Suprapubic skin (tissue), 4 donors: ENCODE measurements at places on chromosomes 5 and 9.

- DNase-seq = no peak
Measured at GRCh38 chr9:122008559-122008958, 84.5 kb downstream of the TTLL11 start.

DNA sequence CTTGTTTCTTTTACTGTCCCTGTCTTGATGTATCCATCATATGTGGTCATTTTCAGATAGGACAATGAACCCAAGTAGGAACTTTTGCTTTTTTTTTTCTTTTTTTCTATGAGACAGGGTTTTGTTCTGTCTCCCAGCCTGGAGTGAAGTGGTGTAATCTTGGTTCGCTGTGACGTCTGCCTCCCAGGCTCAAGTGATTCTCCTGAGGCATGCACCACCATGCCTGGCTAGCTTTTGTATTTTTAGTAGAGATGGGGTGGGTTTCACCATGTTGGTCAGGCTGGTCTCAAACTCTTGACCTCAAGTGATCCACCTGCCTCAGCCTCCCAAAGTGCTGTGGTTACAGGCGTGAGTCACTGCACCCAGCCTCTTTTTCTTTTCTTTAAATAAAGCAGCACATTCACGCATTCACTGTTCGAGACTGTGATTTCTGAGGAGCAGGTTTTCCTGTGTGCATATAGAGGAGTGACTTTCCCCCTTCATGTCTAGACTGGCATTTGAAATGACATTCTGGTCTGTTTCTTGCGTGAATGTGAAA, 448.5 kb downstream of the KDM4C start:
- DNase-seq = no peak

GRCh38 chr5:151205411-151205810, 18.5 kb downstream of the CCDC69 start:
- peak; percentile 75 for DNase-seq

DNA sequence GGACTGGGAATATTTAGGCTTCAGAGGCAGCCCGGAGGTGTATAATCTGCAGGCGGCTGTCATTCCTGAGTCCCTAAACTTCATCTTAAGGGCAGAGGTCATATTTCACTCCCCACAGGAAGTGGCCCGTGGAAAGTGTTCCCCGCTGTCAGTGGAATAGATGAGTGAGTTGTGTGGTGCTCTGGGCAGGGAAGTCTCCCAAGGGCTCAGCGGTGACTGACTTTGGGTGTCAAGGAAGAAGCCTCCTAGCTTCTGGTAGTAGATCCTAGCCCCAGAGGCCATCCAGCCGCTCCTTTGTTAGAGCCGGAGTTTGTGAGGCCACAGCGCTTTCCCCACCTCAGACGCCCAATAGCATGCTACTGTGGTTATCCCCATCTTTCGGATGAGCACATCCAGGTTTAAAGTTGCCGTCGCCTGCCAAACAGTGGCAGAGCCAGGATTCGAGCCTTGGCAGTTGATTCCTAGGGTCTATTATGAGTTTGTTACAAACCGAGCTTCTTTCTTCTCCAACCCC, 38.9 kb upstream of the TIFAB start:
- no peak for DNase-seq

DNA sequence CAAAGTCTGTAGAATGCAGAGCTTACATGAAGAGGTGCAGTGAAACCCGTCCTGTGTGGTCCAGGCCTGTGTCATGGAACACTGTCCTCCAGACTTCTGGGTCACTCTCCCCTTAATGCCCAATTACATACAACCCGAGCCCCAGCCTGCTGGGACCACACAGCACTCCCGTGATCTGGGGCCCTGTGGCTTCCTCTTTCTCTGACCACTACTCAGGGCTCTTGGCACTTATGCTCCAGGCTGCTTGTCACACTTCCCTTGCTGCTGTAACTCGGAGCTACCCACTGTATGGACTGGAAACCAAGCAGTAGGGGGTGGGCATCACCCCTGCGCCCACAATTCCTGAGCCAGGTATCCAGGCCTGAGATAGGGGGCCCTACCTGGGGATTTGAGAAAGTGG, 10.3 kb upstream of the IL3 start:
- peak; percentile 48 for DNase-seq

GRCh38 chr9:70006306-70006705, 37.3 kb upstream of the MAMDC2 start:
- no peak for DNase-seq

DNA sequence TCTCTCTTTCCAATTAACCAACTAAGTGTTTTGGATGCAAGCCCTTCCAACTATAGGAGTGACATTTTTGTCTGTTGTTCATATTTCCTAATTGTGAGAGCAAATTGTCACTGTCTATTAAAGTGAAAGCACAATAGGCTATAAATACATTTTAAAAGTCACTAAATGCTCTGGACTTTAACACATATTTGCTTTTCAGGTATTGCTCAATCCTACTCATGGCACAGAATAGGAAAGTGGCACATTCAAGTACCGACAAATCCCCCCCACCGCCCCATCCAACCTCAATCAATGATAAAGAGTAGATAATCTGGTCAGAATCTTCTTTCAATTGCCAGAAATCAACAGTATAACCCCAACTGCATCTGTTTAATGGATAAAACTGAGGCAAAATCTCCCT, 419.8 kb downstream of the PLK2 start:
- no peak for DNase-seq

DNA sequence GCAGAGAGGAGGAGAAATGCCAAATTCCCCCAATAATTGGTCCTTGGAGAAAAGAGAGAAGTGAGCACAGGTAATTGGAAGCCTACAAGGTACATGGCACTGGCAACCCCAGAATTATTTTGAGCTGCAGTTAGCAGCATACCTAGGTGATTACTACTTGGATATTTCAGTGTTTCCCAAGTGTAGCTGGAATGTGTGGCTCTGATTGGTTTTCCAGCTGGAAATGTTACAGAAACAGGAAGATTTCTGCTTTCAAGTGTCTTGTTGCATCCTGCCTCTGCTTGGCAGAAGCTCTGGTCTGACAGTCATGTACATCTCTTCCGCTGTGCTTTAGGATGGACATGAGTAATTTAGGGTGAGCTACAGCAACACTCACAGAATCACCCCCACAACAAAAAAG, 262.1 kb downstream of the ENC1 start:
- DNase-seq = no peak

- DNase-seq = no peak
Measured at GRCh38 chr9:136799854-136800657, 3.9 kb downstream of the CCDC183 start.

- DNase-seq = no peak
Measured at GRCh38 chr9:129803676-129804060, 684 bp downstream of the TOR1B start.
